ENCODE measurements at places on chromosomes 6 and 20. TPM values are rescaled to one million over a fixed set of nuclear protein-coding genes. Genes with fewer than 3 reads are reported as not detected.

The SAPCD1 gene
- 0.25 TPM for polyA plus RNA-seq

DNA sequence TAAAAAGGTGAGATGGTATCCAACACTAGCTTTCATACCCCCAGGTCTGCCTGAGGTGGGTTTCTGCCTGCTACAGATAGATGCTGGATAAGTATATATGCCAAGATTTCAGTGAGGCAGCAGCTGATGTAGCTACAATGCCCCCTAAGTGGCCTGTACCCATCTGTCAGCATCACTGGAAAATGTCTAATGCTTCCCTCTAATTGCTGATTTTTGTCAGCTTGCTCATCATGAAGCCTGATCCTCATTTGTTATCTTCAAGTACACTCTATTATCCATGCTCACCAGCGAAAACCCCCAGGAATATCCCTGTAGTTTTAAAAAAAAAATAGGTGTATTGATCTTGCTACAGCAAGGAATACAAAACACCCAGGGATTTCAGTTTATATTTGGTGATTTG is 32.2 kb downstream of the OPRM1 start:
- no peak for DNase-seq

GRCh38 chr6:69098910-69099309 is 463.8 kb downstream of the ADGRB3 start:
- no peak for DNase-seq

GRCh38 chr20:38172408-38172807 is 7.3 kb upstream of the TGM2 start:
- DNase-seq: no peak

DNA sequence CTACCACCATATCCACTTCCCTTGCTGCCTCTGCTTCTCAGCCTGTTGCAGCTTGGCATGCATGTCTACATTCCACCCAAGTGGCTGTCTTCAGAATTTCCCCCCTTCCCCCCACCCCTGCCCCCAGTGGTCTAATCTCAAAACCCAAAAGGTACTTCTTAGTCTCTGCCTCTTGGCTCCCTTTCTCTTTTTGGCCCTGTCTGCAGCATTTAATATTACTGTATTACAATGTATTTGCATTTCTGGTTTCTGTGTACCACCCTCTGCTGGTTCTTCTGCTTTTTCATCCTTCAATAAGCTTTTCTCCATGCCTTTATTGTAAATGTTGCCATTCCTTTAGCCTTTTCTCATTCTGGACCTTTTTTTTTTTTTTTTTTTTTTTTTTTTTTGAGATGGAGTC is 43.0 kb downstream of the RPRD1B start:
- no peak for DNase-seq

GRCh38 chr6:15460110-15460727 is 202.6 kb downstream of the DTNBP1 start:
- no peak for DNase-seq

- DNase-seq: no peak
Measured at GRCh38 chr6:32177183-32177787, 920 bp upstream of the RNF5 start.

DNA sequence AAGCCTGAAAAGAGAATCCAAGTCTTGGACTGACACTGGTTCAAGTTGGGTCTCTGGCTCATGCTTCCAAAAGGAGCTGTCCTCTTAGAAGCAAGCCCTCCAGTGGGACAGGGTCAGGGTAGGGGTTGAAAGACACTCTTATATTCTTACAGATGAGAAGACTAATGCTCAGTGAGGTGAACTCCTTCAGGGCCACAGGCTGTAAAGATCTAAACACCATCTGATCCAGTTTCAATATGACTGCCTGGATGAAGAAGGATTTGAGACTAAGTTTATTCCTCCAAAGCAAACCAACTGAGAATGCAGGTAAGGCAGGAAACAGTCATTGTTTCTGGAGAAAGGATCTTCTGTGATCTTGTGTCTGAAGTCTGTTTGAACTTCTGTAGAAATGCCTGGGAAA is 99.0 kb upstream of the TAB2 start:
- no peak for DNase-seq
